ENCODE measurements at places on chromosomes 6 and 20.

GRCh38 chr6:43476746-43477145 lies 624 bp upstream of the TJAP1 start:
- DNase-seq, result no peak

DNA sequence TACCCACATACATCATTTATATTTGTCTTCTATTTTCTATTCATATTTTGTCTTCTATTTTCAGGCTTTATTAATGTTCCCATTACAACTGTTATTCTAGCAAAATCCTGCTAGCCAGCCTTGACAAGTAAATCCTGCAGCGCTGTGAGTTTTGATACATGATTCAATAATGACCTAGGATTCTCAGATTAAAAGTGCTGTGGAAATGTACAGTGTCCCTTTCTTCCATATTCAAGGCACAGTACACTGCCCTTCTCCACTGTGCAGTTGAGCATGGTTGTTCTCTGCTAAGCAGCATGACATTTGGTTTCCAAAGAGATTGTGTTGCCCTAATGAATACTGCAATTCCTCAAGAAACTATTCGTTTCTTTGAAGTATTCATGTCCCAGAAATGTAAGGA lies 5.8 kb upstream of the HEY2 start:
- DNase-seq, result no peak

DNA sequence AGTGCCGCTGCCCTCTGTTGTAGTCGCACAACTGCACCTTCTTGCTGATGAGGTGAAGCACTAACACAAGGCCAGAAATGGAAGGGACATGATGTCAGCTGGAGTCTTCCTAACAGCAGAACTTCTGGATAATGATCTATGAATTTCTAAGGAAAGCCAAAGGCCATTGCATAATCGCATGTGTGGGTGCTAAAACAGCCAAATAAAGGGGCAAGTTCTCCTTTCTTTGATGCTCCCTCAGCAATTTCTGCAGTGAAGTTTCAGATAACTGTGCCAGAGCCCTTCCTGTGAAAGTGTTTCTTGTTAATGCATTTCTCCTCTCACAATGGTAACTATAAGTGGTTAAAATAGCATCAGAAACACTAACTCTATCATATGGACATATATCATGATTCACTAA lies 8.0 kb upstream of the F13A1 start:
- DNase-seq, result no peak

DNA sequence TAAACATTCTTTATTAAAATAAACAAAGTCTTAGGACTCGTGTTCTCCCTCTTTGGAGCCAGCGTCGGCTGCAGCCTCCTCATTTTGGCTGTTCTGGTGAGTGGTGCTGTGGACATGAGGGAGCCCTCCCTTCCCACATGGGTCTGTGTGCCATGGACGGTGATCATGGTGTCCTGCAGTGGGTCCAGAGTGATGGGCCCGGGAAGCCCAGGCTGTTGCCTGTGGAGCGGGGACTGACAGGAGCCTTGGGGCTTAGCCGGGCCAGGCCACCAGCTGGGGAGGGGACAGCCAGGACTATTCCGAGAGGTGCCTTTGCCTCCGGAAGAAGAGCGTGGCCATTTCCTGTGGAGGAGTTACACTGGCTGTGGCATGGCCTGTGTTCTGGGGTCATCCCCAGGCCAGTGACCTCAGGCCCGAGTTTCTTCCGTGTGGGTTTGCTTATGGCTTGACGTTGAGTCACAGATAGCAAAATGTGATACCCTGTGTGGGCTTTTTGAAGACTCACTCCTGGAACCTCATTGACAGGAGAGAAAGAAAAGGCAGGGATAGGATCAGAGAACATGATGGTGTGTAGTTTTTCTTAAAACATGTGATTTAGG lies 153.4 kb downstream of the DTNBP1 start:
- no peak for DNase-seq

- no peak for DNase-seq
These were observed 804.1 kb upstream of the CITED2 start for GRCh38 chr6:140178520-140178919.

GRCh38 chr20:49310705-49311104 lies 32.8 kb upstream of the ZNFX1 start:
- DNase-seq, result no peak

DNA sequence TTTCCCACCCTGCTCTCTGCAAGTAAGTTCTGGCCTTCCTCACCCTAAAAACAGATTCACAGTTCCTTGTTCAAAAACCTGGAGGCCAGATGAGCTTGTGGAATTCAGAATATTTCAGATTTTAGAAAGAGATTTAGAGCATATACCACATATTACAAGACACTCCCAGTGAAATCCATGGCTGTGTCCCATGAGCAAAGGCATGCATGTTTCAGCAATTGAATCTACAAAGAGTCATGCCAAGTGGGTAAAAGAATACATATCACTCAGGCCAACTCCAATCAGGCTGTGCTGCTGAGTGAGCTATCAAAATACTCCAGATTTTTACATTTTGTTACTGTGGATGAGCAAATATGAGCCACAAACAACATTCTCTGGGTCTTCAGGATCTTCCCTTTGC lies 10.2 kb upstream of the NEDD9 start:
- no peak for DNase-seq

DNA sequence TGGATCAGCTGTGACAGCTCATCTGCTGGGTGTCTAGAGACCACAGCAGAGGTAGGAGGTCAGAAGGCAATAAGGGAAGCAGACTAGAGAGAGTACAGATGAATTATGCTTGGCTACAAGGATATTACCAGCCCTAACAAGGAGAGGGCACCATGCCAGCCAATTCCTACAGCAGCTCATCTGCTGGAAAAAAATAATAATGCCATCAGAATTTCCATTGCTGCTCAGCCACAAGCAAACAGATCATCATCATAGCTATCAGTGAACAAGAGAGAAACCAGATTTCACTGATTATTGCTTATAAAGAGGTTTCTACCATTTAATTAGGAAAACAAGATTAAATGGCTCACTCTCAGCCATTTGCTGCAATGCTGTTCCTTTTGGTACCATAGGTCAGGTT lies 66.5 kb downstream of the PSMG4 start:
- DNase-seq, result no peak

GRCh38 chr6:35454391-35455110 lies 2.4 kb downstream of the FANCE start:
- DNase-seq, result no peak

GRCh38 chr6:18720075-18720474 lies 332.9 kb downstream of the RNF144B start:
- no peak for DNase-seq

- DNase-seq, result no peak
These were observed 99.3 kb upstream of the MRPS10 start for GRCh38 chr6:42316981-42317380.

DNA sequence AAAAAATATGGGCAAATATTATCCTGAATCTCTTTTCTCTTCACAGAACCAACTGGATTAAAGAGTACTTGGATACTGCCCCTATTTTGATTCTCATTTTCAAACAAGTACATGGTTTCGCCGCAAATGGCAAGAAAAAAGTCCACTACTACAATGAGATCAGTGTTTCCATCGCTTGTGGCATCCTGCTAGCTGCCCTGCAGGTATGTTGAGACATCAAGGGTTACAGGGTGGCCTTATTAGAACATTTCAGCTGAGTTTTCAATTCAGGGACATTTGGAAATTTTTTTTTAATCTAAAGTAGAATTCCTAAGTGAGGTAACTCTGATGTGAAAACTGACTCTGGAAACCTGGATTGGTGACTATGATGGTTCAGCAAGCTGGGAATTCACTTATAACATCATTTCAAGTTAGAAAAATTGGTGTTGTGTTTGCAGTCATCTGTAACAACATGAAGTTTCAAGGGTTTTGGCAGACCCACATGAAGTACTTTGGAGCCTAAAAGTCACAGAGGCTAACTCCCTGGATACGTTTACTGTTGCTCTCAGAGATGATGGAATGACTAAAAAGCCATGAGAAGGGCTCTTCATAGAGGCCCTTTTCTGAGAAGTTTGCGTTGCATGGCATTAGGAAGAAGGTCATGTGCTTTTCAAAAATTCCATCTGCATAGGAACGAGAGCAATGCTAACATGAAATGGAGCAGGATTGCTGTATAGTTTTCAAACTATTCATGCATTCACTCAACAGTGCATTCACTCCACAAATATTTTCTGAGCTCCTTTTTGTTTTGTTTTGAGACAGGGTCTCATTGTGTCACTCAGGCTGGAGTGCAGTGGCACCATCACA lies 25.5 kb downstream of the IYD start:
- no peak for DNase-seq

DNA sequence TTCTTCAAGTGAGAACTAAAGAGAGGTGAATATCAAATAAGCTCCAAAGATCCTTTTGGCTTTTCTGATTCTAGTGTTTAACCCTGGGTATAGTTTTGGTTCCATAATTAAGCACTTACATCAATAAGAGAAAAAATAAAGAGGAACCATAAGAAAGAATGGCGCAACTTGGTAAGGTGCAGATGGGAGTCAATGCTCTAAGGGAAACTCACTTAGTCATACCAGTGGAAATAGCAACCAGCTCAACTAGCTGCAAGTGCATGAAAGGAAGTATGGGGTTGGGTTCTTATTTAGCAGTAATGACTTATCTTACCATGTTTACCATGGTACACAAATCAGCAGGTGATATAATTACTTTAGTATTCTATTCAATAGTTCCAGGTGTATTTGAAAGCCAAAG lies 296.5 kb upstream of the RUNX2 start:
- DNase-seq, result no peak

GRCh38 chr20:23143986-23144690 lies 58.0 kb upstream of the CD93 start:
- DNase-seq, result no peak

DNA sequence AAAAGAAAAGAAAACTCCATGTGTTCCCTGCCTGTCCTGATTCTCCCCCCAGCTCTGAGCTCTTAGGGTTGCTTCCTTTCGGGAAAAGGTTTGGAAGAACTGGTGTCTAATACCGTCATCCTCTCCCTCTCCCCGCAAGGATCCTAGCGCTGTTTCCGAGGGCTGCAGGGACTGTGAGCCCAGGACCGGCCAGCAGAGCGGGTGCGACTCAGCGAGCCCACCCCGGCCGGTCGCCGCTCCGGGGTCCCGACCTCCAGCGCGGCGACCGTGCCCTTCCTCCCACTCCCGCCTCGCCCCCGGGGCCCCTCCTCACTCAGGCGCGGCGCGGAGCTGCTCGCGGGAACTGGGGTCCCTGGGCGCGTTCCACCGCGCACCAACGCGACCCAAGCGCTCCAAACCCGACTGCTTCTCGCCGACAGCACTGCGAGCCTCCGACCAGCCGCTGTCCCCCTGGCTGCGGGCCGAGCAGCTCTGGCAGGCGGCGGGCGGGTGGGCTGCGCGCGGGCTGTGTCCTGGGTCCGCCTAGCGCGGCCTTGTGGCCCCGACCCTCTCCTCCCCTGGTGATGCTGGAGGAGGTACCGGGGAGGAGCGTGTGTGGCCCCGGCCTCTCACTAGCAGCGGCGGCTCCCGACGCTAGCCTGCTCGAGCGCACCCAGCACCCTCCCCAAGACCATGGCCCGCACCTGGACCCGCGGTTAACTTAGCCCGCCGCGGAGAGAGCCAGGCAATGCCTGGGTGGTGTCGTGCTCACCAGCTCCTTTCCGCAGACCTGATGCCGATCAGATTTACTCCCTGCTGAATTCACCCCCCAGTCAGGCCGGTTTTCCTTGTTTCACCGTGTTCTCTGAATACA lies at the start of gene PLA2G7:
Gene PLA2G7 (minus strand): TSS at position 509 of the 853 bp plus-strand sequence. CDS start 12,484 bp downstream, outside the sequence.
- no peak for DNase-seq

DNA sequence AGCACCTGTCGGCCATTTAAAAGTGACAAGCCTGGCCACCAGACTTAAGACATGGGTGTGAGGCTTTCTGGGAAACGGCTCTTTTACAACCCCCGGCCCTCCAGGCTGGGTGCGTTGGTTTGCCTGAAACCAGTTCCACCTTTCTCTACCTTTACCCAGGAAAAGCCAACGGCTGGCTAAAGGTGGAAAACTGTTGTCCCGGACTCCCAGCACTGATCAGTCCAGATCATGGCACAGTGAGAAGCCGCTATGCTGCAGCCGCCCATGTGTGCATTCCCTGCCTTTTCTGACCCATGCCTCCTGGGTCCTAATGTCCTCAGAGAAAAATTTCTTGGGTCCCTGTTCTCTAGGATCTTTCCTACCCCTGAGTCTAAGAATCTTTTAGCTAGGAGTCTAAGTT lies 655.7 kb upstream of the HS3ST5 start:
- no peak for DNase-seq

- DNase-seq, result no peak
These were observed 503.2 kb upstream of the ID4 start for GRCh38 chr6:19333936-19334335.

- DNase-seq, result no peak
These were observed 32.6 kb downstream of the UTRN start for GRCh38 chr6:144317736-144318135.

DNA sequence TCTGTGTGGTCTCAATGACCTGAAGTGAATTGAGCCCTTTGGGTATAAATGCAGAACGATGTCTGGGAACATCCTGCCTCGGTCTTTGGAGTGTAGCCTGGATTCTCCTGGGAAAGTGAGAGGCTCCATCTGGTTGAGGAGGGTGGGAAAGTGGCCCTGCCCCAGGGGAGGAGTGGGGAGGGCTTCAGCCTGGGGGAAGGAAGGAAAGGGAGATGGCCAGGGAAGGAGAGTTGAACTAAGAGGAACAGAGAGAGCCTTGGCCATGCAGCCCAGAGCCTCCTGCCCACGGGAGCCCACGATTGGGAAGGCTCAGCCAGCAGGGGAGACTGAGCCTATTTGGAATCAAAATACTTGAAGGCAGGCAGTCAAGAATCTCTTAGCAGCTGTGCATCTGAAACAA lies 2.3 kb upstream of the EPB41L1 start:
- DNase-seq, result no peak

DNA sequence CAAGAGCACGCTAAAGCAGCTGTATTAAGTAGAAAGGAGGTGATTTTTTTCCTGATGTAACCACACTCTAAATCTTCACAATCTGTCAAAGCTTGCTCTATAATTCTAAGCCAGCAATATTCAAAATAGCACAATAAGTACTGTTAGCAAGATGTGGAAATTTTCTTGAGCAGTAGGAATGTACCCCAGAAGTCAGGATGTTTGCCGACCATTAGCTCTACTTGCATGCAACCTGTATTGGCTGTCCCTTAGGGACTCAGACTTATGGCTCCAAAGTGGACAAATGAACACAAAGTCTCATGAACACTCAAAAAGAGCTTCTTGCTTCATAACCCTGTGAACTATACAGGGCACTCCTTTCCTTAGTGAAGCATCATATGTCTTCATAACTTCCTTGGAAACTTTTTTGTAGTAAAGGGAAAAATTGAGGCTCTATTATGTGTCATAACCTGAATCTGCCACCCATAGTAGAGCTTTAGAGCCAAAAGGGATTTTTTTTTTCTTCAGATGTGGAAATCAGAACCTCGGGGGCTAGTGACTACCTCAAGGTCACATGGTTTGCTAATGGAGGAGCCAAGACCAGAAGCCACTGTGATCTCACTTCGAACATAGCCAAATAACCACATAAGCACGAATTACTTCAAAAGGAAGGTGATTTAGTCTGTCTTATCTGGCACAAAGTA lies 54.5 kb downstream of the ADGRG6 start:
- DNase-seq, result no peak

- no peak for DNase-seq
These were observed 11.2 kb downstream of the ZGPAT start for GRCh38 chr20:63718996-63719395.

DNA sequence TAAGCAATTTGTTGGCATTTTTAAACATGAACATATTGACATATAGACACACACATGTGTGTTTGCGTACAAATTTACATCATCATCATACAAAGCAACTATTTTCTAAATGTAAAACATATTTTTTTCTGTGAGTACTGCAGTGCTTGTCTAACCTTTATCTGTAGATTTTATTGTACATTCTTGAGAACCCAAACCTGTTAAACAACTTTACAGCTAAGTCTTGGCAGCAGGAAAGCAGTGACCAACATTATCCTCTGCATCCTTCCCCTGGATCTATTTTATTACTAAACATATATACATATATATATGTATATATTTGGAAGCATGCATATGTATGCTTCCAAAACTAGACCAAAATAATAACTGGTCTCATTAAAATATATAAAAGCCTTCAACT lies 10.4 kb upstream of the PLCB1 start:
- DNase-seq, result no peak
